Activated naive CD4-positive, alpha-beta T cell treated with anti-CD3 and anti-CD28 coated beads, Interleukin-2, amount 10 ng/mL, durations not matched to agents 7 days and 5 days (primary cell): ENCODE measurements at places on chromosomes 3 and 15.

DNA sequence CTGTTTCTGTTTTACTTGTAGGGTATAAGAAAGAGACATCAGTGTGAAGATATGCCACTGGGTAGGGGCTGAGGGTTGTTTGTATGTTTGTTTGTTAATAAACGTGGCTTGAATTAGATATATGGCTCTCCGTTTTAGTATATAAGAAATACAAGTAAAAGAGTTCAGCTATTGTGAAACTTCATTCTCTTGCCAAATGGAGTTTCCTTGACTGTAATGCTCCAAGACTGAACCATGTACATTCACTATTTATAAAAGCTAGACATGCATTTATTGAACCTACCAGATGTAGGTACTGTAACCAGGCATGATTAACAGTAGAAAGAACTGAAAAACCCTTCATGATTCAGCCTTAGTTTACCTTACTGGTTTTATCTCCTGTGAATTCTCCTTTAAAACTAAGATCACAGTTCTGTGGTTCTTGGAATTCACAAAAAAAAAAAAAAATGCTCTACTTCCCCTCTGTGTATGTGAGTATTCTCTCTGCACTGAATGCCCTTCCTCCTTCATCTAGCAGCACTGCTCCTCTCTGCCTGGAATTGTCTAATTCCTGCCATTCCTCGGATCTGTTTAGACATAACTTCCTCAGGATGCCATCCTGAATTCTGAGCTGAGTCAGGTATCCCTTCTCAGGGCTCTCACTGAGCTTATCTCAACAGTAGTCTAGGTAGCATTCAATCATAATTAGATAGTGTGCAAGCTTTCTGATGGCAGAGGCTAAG, 504.4 kb downstream of the FHIT start:
- no peak for DNase-seq

GRCh38 chr15:42059661-42060476, 34.5 kb downstream of the PLA2G4D start:
- peak; percentile 81 for DNase-seq

DNA sequence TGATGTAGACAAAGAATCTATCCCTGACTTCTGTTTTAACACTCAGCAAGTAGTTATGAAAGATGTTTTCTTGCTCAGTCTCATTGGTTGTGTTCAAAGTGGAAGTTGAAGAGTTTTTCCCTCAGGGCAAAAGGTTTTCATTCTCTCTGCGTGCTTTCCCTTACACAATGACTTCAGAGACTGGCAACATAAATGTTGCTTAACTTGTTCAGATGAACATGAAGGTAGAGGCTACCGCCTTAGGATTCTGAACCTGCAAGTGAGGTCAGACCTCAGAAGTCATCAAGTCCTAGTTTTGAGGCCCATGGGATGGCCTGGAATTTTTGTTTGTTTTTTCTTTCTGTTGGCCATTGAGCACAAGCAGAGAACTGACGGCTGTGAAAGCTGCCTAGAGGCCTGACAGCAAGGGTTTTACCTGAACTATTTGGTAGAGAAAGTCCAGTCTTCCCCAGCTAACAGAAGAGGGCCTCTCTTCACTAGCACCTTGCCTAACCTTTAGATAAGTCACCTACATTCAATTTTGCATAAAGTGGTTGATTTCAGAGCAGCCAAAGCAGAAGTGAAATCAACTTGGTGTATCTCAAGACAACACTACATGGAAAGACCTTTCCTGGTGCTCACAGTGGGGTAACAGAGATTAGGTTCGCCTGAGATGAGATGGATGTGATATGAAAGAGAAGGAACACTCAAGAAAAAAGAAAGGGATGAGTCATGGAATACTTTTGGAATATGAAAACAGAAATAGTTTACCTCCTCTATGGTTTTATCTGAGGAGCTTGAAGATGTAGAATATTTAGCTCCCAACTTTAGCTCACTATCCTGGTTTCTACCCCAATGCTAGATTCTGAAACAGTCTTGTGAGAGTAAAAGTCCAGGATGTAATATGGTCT, 53.6 kb upstream of the AP4E1 start:
- no peak for DNase-seq

GRCh38 chr3:113773381-113773780, 26.5 kb downstream of the ATP6V1A start:
- DNase-seq: no peak

GRCh38 chr3:60517134-60517533, 734.1 kb downstream of the FHIT start:
- no peak for DNase-seq

GRCh38 chr3:119913021-119913420, 131.1 kb downstream of the NR1I2 start:
- no peak for DNase-seq

- DNase-seq: no peak
Measured at GRCh38 chr15:70376929-70377691, 279.4 kb upstream of the TLE3 start.

DNA sequence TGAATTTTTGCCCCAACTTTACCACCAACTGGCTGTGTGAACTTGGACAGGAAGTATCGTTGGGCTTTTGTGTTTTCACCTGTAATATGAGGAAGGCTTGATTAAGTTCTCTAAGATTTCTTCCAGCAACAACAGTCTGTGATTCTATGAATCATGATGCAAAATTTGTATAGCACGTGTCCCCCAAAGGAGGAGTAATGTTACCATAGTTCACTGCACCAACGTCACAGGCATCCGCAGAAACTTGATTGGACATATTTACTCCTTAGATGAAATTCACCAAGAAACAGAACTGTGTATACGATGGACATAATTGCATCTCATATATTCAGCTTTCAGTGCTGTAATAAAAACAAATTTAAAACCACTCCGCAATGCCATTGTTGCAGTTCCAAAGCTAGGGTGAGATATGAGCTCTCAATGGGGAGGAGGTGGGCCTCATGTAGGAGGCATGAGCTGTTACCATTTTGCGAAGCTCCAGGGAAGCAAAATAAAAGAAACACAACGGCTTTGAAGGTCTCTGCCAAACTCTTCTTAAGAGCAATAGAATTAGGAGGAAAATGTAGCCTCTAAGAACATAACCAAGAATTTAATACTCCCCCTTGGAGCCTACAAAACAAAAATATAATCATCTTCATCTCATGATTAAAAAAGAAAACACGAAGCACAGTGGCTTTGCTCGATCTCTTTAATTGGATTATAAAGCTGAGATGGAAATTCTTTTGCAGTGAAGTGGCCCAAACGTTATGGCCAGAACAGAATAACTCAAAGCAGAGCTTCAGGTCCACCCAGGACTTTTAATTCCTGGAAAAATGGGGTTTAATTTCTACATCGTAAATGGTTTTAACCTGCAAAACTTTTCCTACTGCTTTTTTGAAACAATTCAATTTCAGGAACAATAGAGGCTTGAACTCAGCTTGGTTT, 80.7 kb downstream of the CHST2 start:
- DNase-seq: no peak

DNA sequence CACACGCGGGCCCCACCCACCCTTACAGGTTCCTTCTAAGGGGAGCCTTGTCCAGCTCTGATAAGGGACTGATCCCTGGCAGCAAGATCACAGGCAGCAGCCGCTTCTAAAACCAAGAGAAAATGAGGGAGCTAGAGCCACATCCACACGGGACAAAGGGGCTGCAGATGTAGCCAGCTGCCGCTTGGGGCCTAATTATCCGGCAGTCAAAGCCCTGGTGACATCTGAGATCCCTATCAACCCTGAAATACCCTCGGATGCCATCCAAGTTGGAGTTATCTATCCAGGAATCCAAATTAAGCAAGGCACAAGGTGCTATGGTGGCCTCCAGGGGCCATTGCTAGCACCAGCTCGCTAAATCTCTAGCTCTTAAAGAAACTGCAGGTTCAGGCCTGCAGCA, 248.3 kb downstream of the VPS13C start:
- no peak for DNase-seq
